ENCODE measurements at places on chromosomes 5 and 9. TPM values are rescaled to one million over a fixed set of nuclear protein-coding genes. Genes with fewer than 3 reads are reported as not detected.

CDC20B gene
- 0.19 TPM for total RNA-seq

SAXO1 gene
- total RNA-seq: not detected

TAF11L10 gene
- total RNA-seq: not detected

SLC6A3 gene
- total RNA-seq: not detected

IFNA21 gene
- total RNA-seq: not detected

FRMPD1 gene
- total RNA-seq: not detected

GCNT1 gene
- total RNA-seq: 3.9 TPM

All from vein endothelial cell (primary cell).